Psoas muscle (tissue), 8 donors: ENCODE measurements at places on chromosomes 3 and 15. TPM values are rescaled to one million over a fixed set of nuclear protein-coding genes. Genes with fewer than 3 reads are reported as not detected.

The FAM81A gene
- 0.60 TPM for polyA plus RNA-seq

The CCDC12 gene
- polyA plus RNA-seq, result 69.8 TPM

The RBM5 gene
- polyA plus RNA-seq, result 31.1 TPM

The CHRFAM7A gene
- polyA plus RNA-seq, result 0.32 TPM

- DNase-seq, result peak; percentile 89
These were observed 827 bp downstream of the WNT5A start for GRCh38 chr3:55486101-55486856.

DNA sequence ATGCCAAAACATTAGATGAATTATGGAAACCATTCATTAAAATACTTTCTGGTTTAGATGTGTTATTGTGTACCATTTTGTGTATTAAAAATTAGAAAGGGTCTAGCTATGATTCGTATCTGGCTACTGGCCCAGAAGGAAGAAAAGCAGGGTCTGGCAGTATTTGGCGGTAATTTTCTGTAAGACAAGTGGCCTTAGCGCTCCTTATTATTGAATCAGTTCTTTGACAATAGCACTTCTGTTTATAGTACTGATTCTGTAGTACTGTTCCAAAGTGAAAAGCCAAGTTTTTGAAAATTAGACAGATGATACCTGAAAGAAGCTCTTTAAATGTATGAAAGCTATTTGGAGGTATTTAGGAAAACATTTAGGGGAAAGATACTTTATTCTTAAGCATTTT lies 10.2 kb downstream of the GLCE start:
- no peak for DNase-seq

- no peak for DNase-seq
These were observed 137.8 kb downstream of the DMXL2 start for GRCh38 chr15:51484781-51485180.

DNA sequence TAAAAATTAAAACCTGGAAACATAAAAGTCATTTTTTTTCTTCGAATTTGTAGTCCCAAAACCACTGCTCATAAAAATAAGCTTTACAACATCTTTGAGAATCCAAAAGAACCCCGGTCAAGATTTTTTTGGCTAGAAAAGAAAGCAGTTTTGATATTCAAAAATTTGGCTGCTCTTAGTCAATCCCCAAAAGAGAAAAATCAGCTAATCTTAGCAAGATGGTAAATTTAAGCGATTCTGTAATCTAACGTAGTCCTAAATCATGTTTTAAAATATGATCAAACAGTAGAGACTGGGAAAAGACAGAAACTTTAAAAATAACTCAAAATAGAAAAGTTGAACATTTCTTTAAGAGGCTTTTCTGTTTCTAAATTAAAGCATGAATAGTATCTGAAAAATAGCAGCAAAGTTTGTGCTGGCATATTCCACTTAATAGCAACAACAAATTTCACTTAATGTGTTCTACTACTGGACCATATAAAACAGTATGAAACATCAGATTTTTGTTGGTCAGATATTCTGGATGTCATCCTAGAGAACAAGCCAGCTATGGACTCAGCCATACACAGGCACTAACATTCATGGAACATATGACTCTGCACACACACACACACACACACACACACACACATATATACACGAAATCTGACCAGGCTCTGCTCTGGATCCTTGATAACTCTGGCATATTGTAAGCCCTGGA lies 19.1 kb upstream of the NR2F2 start:
- DNase-seq, result no peak

- DNase-seq, result no peak
These were observed 189.4 kb upstream of the CD96 start for GRCh38 chr3:111352585-111352984.

DNA sequence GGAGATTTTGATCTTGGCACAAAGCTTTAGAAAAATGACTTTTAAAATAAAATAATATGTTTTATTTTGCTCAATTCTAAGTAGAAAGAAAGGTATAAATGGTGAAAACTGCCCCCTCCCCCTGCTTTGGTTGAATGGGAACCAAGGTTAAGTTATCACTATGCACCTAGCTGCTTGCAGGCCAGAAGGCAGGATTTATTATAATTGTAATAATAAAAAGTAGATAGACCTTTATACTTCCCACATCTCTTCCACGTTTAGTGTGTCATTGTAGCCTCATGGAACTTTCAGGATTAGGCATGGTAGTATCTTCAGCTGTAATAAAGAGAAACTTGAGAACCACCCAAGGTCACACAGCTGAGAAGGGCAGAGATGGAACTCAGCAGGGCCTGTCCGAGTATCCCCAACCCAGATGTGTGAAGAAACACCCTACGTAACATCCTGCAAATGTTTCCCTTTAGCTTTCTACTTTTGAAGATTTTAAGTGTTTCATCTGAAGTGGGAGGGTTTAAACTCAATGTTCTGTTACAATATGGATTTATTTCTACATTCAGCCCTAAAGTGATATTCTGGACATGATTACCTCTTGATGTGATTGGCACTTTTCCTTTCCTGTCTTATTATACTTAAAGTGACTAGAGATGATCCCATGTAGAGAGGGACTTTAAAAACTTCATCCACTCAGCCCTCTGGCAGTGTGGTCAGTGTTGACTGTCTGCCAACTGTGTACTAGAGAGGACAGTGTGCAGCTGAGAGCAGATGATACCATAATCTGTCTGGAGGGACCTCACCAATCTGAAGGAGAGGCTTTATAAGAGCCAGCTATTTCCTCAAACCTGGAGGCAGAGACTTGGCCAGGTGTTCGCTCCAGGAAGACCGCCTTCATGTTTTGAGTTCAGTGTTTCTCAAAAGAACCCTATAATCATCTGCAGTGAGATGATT lies 282.5 kb upstream of the TRIM42 start:
- no peak for DNase-seq

GRCh38 chr15:42413920-42414319 lies 54.6 kb downstream of the CAPN3 start:
- no peak for DNase-seq

DNA sequence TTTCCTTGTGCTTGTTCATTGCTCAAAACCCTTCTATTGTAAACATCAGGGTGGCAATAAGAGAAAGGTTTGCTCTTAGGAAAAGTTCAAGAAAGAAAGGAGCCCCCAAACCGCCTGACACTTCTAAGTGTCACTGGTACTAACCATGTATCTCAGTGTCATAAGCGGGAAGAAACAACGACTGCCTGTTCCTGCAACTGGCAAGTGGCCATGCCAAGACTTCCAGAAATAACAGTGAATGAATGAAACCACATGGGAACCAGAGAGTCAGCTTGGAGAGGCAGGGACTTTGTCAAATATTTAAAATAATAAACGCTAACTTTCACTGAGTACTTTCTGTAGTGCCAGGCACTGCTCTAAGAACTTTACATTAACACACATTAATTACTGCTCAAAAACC lies 1.1 kb downstream of the PLSCR2 start:
- DNase-seq, result no peak

GRCh38 chr3:7382293-7383010 lies 521.5 kb downstream of the GRM7 start:
- no peak for DNase-seq

- no peak for DNase-seq
These were observed 87.5 kb upstream of the CBLB start for GRCh38 chr3:105956306-105956705.
